ENCODE measurements at places on chromosomes 7 and 10. TPM values are rescaled to one million over a fixed set of nuclear protein-coding genes. Genes with fewer than 3 reads are reported as not detected.

Gene PKD1L1
- polyA plus RNA-seq = 1.2 TPM

Gene PIK3AP1
- 1.8 TPM for polyA plus RNA-seq

Gene GSTO2
- 0.99 TPM for polyA plus RNA-seq

Gene TACR2
- 0.59 TPM for polyA plus RNA-seq

Gene EPDR1
- polyA plus RNA-seq = 109 TPM

Gene IFIT2
- polyA plus RNA-seq = 5.5 TPM

Gene ELN
- polyA plus RNA-seq = 91.6 TPM

Gene LBX1
- polyA plus RNA-seq = 9.6 TPM

Gene DLG5
- polyA plus RNA-seq = 20.6 TPM

Gene TNKS2
- polyA plus RNA-seq = 38.4 TPM

Gene NPFFR1
- polyA plus RNA-seq = 0.05 TPM

Gene LRMDA
- 5.1 TPM for polyA plus RNA-seq

Gene CALHM1
- 0.04 TPM for polyA plus RNA-seq

Gene C7orf33
- 1.1 TPM for polyA plus RNA-seq

Gene TMEM225B
- 0.77 TPM for polyA plus RNA-seq

Gene UFSP1
- polyA plus RNA-seq = 2.0 TPM

Gene ERVW-1
- polyA plus RNA-seq = 1.4 TPM

Gene OR2A12
- 0.09 TPM for polyA plus RNA-seq

Gene LLCFC1
- 0.25 TPM for polyA plus RNA-seq

Gene IQCE
- polyA plus RNA-seq = 5.4 TPM

Gene WDFY4
- 3.7 TPM for polyA plus RNA-seq

Gene SLC26A3
- not detected for polyA plus RNA-seq

Gene SUGCT
- polyA plus RNA-seq = 2.2 TPM

Gene OIT3
- polyA plus RNA-seq = 7.6 TPM

Gene CCL24
- polyA plus RNA-seq = 0.24 TPM

Gene MRLN
- polyA plus RNA-seq = 175 TPM

Gene MSMB
- not detected for polyA plus RNA-seq

Gene IMPDH1
- polyA plus RNA-seq = 20.5 TPM

Gene USP6NL
- polyA plus RNA-seq = 7.7 TPM

Gene ITGA8
- polyA plus RNA-seq = 7.3 TPM
